Activated T-cell treated with anti-CD3 and anti-CD28 coated beads, Interleukin-2, amount 50 U/mL, for 72 hours (primary cell): ENCODE measurements at places on chromosomes 1 and 21. TPM values are rescaled to one million over a fixed set of nuclear protein-coding genes. Genes with fewer than 3 reads are reported as not detected.

The HAPLN2 gene
- 0.22 TPM for total RNA-seq

- no peak for DNase-seq
- H3K4me1 ChIP-seq: peaks cover 5% of the 10 kb centered on the region
- H3K27me3 ChIP-seq: peaks cover 56% of the 10 kb centered on the region
- no peak overlapping the region for H3K4me3 ChIP-seq
These were observed 22.7 kb upstream of the FHAD1 start for GRCh38 chr1:15224259-15224869.

The DMAP1 gene
- total RNA-seq: 40.0 TPM

DNA sequence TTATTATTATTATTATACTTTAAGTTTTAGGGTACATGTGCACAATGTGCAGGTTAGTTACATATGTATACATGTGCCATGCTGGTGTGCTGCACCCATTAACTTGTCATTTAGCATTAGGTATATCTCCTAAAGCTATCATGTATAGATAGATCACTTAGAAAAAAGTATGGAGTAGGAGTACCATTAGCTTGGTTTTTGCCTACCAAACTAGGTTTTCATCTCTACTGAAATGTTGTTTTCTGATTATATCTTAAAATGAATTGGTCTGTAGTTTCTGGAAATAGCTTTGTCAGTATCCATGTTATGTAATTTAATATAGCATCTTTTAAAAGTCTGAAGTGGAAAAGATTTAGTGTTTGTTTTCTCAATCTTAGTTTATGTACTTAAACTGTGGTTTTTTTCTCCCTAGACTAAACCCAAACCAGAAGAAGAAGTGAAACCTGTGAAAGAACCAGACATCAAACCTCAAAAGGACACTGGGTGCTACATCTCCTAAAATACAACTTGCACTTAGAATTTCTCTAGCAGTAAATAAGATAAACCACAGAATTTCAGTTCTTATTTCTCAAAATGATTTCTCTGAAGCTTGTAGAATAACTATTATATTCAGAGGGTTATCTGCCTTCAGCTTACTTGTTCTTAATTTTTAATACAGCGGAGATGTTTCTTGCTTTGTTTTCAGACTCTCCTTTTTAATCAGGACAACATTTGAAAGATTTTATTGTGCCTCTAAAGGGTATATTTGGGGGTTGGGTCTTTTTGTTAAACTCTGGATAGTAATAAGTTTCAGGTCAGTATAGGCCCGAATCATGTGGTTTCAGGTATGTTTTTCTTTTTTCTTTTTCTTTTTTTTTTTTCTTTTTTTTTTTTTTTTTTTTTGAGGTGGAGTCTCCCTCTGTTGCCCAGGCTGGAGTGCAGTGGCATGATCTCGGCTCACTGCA, 4.5 kb upstream of the FAM177B start:
- no peaks in the 10 kb centered on the region for H3K27me3 ChIP-seq
- DNase-seq: no peak
- peaks cover 39% of the 10 kb centered on the region for H3K36me3 ChIP-seq
- no peak overlapping the region for H3K4me3 ChIP-seq
- peaks cover 8% of the 10 kb centered on the region for H3K4me1 ChIP-seq
- peak overlapping the region; percentile 42 for H3K27ac ChIP-seq

The PTPN14 gene
- total RNA-seq: 13.5 TPM

- no peaks in the 10 kb centered on the region for H3K36me3 ChIP-seq
- no peaks in the 10 kb centered on the region for H3K4me1 ChIP-seq
- H3K4me3 ChIP-seq: no peak overlapping the region
- H3K27me3 ChIP-seq: peaks cover 21% of the 10 kb centered on the region
These were observed 10.3 kb downstream of the SDC3 start for GRCh38 chr1:30898031-30898815.

GRCh38 chr1:227763246-227764018, 28.2 kb downstream of the SNAP47 start:
- no peak overlapping the region for H3K27ac ChIP-seq
- no peaks in the 10 kb centered on the region for H3K27me3 ChIP-seq
- no peak overlapping the region for H3K4me3 ChIP-seq
- peaks cover 23% of the 10 kb centered on the region for H3K36me3 ChIP-seq
- peaks cover 90% of the 10 kb centered on the region for H3K4me1 ChIP-seq

GRCh38 chr1:239493811-239494414, 107.5 kb downstream of the CHRM3 start:
- no peaks in the 10 kb centered on the region for H3K27me3 ChIP-seq
- no peak overlapping the region for H3K27ac ChIP-seq
- H3K36me3 ChIP-seq: no peaks in the 10 kb centered on the region
- no peak for DNase-seq
- H3K4me1 ChIP-seq: no peaks in the 10 kb centered on the region

- H3K4me1 ChIP-seq: no peaks in the 10 kb centered on the region
- no peak overlapping the region for H3K27ac ChIP-seq
- no peak for DNase-seq
- no peaks in the 10 kb centered on the region for H3K36me3 ChIP-seq
These were observed 456.1 kb upstream of the ADAMTS5 start for GRCh38 chr21:27423038-27423437.

DNA sequence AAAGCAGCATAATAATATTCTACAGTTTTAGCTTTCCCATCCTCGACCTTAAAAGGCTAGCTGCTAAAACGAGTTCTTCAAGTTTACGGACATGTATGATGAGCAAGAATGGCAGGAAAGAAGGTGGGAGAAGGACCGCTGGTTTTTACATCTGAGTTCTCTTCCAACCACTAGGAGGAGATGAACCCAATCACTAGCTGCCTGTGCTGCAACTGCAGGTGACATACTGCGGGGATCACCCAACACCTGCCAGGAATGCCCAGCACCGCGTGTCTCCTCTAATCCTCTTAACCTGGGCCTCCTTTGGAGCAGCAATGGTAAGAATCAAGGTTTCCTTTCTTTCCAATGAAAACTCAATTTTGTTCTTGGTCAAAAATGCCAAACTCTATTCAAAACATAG, 23.5 kb downstream of the TOR3A start:
- no peaks in the 10 kb centered on the region for H3K36me3 ChIP-seq
- H3K27me3 ChIP-seq: no peaks in the 10 kb centered on the region
- no peaks in the 10 kb centered on the region for H3K4me1 ChIP-seq
- H3K4me3 ChIP-seq: no peak overlapping the region
- H3K27ac ChIP-seq: no peak overlapping the region

The COL24A1 gene
- total RNA-seq: 0.12 TPM

- H3K27ac ChIP-seq: peak overlapping the region; percentile 71
- H3K27me3 ChIP-seq: no peaks in the 10 kb centered on the region
- peak overlapping the region; percentile 52 for H3K4me3 ChIP-seq
- H3K4me1 ChIP-seq: peaks cover 39% of the 10 kb centered on the region
- peak; percentile 55 for DNase-seq
- H3K36me3 ChIP-seq: peaks cover 1% of the 10 kb centered on the region
These were observed 28.2 kb downstream of the STPG1 start for GRCh38 chr1:24385160-24385940.

DNA sequence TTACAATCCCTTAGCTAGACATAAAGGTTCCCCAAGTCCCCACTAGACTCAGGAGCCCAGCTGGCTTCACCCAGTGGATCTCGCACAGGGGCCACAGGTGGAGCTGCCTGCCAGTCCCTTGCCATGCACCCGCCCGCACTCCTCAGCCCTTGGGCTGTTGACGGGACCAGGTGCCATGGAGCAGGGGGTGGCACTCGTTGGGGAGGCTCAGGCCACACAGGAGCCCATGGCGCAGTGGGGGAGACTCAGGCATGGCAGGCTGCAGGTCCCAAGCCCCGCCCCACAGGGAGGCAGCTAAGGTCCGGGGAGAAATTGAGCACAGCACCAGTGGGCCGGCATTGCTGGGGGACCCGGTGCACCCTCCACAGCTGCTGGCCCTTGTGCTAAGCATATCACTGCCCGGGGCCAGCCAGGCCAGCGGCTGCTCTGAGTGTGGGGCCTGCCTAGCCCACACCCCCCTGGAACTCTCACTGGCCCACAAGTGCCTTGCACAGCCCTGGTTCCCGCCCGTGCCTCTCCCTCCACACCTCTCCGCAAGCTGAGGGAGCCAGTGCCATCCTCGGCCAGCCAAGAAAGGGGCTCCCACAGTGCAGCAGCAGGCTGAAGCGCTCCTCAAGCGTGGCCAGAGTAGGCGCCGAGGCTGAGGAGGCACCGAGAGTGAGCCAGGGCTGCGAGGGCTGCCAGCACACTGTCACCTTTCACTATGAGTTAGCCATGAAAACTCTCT, 117.8 kb downstream of the LIPI start:
- H3K36me3 ChIP-seq: peaks cover 11% of the 10 kb centered on the region
- H3K4me1 ChIP-seq: peaks cover 30% of the 10 kb centered on the region
- no peaks in the 10 kb centered on the region for H3K27me3 ChIP-seq

DNA sequence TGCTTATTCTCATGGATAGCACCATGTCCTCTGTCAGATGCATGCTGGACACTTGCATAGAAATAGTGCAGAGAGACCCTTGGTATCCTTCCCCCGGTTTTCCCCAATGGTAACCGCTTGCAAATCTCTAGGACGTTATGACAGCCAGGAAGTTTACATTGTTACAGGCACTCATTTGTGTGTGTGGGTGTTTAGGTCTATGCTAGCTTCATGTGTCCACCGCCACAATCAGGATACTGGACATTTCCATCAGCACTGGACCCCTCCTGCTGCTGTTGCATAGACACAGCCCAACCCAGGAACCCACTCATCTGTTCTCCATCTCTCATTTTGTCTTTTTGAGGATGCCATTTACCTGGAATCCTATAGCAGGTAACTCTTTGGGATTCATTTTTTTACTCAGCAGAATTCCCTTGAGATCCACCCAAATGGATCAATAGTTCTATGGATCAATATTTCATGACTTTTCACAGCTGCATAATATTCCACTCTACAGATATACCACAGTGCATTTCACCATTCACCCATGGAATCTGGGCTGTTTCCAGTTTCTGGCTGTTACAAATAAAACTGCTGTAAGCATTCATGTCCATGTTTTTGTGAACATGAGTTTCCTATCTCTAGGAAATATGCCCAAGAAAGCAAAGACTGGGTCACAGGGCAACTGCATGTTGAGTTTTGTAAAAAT, 6.6 kb upstream of the WNT9A start:
- no peak overlapping the region for H3K4me3 ChIP-seq
- H3K27me3 ChIP-seq: peaks cover 26% of the 10 kb centered on the region
- no peak for DNase-seq
- H3K4me1 ChIP-seq: no peaks in the 10 kb centered on the region
- H3K27ac ChIP-seq: no peak overlapping the region
- H3K36me3 ChIP-seq: no peaks in the 10 kb centered on the region

- no peaks in the 10 kb centered on the region for H3K36me3 ChIP-seq
- no peak overlapping the region for H3K4me3 ChIP-seq
- H3K27ac ChIP-seq: no peak overlapping the region
- peaks cover 29% of the 10 kb centered on the region for H3K27me3 ChIP-seq
These were observed 2.9 kb upstream of the EFNA1 start for GRCh38 chr1:155124503-155125463.

The LCE3D gene
- not detected for total RNA-seq

GRCh38 chr1:219188331-219188803, 14.7 kb downstream of the LYPLAL1 start:
- H3K27me3 ChIP-seq: no peaks in the 10 kb centered on the region
- peaks cover 36% of the 10 kb centered on the region for H3K4me1 ChIP-seq
- H3K36me3 ChIP-seq: peaks cover 12% of the 10 kb centered on the region
- peak overlapping the region; percentile 8 for H3K27ac ChIP-seq

DNA sequence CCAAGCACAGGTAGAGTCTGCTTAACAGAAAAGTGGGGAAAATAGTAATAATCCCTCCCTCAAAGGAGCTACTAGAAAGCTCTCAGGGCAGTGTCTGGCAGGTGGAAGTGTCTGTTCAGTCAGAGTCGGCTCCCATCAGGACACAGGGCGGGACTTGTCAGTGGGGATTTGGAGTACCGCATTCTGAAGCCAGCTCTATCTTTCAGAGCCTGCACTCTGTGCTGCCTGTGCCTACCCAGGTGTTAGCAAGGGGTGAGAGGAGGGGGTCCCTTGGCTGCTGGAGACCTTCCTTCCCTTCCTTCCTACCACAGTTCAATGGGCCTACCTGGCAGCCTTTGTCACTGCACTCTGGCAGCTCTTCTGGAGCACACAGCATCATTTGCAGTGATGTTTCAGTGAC, 615.5 kb downstream of the AJAP1 start:
- no peaks in the 10 kb centered on the region for H3K36me3 ChIP-seq
- peaks cover 10% of the 10 kb centered on the region for H3K27me3 ChIP-seq
- peaks cover 8% of the 10 kb centered on the region for H3K4me1 ChIP-seq
- no peak overlapping the region for H3K4me3 ChIP-seq

The BCL2L15 gene
- 1.7 TPM for total RNA-seq

The DPT gene
- not detected for total RNA-seq

DNA sequence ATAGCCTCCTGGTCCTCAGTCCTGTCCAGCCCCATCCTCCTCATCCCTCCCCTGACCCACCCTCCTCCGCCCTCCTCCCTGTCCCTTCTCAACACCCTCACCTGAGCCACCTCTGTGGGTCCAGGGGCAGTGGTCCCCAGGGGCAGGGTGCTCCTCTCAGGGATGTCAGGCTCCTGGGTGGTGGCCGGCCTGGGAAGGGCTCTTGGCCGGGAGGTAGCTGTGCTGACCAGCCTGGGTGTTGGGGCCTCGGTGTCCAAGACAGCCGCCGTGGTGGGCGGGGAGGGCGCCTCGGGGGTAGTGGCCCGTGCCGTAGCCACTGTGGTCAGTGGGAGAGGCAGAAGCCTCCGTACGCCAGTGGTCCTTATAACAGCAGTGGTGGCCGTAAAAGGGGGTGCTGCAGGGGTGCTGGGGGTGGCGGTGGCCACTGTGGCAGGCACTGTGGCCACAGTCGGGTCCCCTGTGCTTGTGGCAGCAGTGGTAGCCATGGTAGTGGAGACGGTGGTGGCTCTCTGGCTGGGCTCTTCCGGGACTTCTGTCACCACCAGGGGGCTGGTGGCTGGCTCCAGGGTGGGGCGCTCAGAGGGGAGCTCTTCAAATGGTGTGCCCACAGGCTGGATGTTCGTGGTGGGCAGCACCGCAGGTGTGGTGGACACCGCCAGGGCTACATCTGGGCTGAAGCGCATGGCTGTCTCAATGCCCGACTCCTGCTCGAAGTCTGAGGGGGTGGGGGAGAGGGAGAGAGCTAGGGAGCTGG, 31.9 kb downstream of the SDC3 start:
- DNase-seq: no peak
- peaks cover 39% of the 10 kb centered on the region for H3K27me3 ChIP-seq
- no peaks in the 10 kb centered on the region for H3K4me1 ChIP-seq
- H3K4me3 ChIP-seq: no peak overlapping the region
- H3K36me3 ChIP-seq: no peaks in the 10 kb centered on the region

The CHI3L2 gene
- total RNA-seq: 10.6 TPM

DNA sequence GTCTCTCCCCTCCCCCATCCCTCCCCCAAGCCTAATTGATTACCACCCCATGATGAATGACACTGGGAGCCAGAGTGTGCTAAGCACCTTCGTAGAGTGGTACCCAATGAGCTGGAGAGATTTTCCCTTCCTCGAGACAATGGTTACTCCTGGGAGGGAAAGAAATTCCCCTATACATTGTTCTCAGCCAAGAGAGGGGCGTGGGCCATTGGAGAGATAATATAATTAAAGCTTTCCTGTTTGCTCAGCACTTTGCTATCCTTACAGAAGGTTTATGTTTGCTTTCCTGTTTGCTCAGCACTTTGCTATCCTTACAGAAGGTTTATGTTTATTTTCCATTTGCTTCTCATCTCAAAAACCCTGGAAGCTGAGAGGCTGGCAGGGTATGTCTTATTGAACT, 126.1 kb upstream of the KLHDC7A start:
- peaks cover 40% of the 10 kb centered on the region for H3K27me3 ChIP-seq
- no peaks in the 10 kb centered on the region for H3K36me3 ChIP-seq
- H3K4me3 ChIP-seq: no peak overlapping the region
- no peaks in the 10 kb centered on the region for H3K4me1 ChIP-seq
- no peak for DNase-seq
- H3K27ac ChIP-seq: no peak overlapping the region

The NLRP3 gene
- total RNA-seq: 0.63 TPM

The ASTN1 gene
- total RNA-seq: not detected

The PCSK9 gene
- not detected for total RNA-seq

The CASQ2 gene
- total RNA-seq: not detected
